AG04449 (cell line): ENCODE measurements at places on chromosomes 5 and 9.

DNA sequence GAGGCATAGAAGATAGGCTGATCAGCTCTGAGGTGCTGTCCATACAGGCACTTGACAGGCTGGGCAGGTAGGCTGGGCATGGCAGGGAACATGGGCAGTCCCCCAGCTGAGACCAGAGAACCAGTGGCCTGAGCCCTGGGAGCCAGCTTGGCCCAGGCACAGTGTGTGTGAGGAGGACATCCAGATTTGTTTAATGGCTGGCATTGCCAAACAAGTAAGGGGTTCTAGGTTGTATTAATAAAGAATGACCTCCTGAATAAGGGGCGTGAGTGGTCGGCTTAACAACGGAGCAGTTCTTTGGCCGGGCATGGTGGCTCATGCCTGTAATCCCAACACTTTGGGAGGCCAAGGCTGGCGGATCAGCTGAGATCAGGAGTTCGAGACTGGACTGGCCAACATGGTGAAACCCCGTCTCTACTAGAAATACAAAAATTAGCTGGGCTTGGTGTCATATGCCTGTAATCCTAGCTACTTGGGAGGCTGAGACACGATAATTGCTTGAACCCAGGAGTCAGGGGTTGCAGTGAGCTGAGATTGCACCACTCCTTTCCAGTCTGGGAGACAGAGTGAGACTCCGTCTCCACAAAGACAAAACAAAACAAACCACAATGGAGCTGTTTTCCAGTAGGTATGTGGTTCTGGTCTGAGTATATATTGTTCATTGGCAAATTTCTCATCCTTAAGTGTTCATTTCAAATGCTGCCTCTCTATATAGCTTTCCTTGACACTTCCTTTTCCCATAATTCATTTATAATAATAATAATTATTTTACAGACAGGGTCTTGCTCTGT lies 56.2 kb downstream of the ANGPTL2 start:
- DNase-seq = no peak

DNA sequence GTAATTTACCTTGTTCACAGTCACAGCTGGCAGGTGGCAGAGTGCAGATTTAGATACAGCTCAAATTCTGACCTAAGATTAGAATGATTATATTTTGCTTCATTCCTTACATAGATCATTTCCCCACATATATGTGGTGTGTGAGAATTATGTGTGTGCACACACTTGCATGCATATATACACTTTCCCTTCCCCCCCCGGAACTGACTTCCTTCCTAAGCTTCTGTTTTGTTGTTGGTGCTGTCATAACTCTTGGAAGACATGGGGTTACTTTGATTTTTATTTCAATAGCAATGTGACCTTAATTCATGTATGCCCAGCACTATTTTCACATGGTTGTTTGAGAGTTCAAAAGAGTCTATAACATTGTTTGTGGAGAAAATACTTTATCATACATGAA lies 112.8 kb downstream of the CMYA5 start:
- DNase-seq = no peak

DNA sequence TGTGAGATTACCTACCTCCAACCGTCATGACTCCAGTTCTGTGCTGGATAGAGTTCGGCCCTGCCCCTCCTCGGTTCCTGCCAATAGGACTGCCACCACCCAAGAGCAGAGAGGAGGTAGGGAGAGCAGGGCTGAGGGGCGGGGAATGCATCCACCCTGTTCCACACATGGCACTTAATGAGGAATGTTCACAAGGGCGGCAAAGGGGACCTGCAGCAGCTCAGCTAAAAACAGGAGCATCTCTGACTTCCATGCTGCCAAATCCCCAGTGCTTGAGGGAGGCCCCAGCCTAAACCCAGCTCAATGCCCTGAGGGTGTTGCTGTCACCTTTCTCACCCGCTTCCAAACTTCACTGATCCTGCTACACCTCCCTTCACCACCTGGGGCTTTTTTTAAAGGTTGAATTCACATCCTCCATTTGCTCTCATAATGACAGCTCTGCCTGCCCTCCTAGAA lies 7.8 kb upstream of the DELE1 start:
- no peak for DNase-seq

- DNase-seq = no peak
These were observed 6.2 kb downstream of the SH3TC2 start for GRCh38 chr5:149056616-149057165.

DNA sequence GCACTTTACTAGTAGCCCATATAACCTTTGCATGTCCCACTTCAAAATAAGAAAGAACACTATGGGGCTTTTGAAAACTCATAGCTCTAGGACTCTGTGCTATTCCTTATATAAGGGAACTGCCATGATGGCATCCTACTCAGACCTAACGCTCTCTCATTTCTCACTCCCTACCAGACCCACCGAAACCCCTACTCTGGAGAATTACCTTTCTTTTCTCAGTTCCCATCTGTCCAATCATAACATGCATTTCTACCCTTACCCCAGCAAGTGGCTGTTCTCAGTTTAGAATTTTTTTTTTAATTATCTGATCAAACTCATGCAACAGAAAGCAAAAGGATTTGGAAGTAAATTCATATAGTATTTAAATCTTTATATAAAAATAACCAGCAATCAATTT lies 27.3 kb downstream of the CARNMT1 start:
- no peak for DNase-seq

DNA sequence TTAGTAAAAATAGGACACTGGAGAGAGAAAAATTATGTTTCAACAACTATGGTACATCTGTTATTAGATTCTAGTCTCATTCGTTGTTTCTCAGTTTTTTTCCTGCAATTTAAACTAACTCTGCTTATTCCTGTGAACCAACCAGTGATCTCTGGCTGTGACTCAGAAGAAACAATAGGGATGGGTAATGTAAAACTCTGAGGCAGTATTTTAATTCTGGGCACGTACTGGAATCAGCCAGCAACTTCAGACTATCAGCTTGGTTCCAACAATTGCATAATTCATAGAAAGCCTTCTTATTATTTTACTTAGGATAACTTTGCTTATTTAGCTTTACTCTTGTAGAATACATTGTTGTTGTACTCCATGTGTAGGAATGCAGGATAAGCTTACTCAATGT lies 28.8 kb downstream of the MLLT3 start:
- DNase-seq = no peak

DNA sequence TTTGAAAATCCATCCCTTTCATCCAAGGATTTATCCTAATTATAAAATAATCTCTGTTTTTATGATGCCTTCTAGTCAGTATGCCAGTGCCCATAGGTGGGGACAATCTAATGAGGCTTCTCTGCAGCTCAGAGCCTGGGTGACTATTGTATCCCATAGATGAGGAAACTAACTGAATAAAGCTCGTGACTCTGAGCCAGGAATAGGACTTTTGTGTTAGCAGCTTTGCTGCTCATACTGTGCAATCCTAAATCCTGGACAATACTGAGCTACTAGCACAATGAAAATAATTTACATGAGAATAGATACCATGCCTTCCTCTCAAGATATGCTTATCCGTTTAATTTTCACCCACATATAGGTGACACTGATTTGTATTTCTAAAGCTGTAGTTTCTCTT lies 443.0 kb downstream of the PLK2 start:
- DNase-seq = no peak

DNA sequence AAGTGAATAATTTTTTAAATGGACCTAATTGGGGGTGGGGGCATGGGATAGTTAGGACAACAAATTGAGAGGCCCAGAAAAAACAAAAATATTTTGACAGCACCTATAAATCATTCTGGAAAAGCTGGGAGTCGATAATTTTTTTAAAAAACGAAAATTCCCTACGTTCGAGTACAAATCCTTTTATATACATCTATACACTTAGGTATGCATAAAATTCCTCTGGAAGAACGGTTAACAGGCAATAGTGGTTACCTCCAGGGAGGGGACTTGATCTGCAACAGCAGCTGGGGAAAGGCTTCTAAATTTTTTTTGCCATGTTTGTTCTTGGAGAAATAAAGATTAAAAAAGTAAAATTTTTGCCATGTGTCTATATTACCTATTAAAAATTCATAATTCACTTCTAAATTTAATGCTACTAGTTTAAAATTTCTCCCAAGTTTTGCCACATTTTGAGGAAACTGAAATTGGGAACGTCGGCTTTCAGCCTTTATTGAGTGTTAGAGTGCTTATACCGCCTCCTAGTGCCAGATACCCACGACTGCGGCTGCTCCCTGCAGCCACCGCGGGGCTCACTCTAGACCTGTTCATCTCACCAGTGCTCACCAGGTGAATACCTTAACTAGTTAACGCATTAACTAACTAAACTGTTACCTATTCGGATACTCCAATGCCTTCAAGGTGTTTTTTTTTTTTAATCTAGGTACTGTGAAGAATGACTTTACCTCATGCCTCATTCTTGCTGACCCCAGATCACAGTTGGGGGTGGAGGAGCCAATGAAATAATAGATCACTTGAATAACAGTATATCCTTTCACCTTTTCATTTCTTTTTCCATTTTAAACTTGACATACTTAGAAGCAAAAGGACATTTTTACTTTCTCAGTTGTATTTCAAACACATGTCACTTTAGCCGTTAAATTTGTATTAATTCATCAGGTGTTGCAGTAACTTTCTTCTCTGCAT lies 1.8 kb upstream of the BHMT start:
- DNase-seq = no peak

DNA sequence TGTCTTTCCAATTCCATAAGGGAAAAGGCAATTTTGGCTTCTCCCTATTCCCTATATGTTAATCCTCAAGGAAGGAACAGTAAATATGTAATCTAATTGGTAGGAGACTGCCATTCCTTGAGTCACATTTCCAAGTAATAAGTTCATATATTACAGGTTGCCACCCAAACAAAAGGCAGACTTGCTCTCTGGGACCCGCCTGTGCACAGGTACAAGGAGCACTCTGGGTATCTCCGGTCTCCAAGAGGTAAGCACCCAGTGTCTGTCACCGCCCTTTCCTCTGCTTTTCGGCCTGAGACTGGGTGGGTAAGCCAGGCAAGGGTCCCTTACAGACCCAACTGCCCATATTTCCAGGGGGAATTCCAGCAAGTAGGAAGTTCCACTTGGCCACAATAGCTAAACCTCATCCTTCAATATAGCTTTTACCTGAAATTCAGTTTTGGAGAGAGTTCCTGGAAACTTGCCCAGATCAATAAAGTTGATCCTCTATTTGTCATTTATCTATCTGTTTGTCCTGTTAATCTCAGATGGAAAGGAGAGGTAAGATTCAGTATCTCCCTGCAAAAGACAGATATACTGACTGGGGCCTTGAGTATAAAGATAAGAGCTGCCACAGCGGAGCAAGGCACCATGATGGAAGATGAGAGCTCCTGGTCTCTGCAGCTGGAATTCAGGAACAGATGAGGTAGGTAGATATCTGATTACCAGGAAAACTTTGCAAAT lies 81.8 kb downstream of the SUSD1 start:
- no peak for DNase-seq

DNA sequence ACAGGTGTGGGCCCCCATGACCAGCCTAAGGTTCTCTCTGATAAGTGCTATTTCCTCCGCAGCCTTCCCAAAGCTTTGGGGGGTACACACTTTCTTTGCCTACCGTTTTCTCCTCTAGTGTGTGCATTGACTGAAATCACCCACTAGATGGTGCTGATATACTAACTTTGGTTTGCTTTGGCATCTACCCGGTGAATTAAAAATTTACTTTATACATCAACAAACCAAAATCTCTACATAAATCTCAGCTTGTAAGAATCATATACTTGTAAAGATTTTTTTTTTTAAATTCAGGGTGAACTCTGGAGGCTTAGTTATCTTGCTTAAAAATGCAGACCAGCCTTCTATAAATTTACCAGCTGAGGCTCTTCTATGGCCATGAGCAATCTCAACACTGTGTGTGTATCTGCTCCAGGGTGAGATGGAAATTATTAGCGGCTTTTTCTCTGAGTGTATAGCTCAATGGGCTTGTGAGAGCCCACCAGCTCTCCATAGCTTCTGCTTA lies 475.7 kb upstream of the TNC start:
- no peak for DNase-seq

- no peak for DNase-seq
These were observed 86.5 kb upstream of the CCDC112 start for GRCh38 chr5:115382989-115383388.

DNA sequence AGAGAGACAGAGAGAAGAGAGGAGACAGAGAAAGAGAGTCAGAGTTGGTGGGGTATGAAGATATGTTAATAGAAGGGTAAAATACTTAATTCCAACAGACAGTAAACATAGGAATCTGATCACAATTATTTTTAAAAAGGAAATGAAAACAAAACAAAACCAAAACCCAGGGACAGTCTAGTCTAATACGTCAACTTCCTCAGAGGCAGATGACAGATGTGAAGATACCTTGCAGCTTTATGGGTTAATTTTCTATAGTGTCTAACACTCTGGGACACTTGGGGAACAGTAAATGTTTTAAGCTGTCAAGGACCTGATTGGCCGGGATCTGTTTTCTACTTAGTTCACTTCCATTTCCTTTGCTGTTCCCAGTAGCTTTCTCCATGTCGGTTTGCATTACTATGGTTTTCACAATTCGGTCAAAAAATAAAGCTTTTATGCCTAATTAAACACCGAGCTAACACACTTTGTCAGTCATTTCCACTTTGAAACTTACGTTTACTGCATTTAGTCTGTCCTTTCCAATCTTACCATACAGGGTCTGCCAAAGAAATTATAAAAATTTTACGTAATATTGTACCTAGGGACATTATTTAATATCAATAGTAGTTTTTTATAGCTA lies 216.5 kb downstream of the MCTP1 start:
- DNase-seq = no peak

GRCh38 chr5:91235271-91235694 lies 147.8 kb downstream of the ARRDC3 start:
- DNase-seq = no peak

DNA sequence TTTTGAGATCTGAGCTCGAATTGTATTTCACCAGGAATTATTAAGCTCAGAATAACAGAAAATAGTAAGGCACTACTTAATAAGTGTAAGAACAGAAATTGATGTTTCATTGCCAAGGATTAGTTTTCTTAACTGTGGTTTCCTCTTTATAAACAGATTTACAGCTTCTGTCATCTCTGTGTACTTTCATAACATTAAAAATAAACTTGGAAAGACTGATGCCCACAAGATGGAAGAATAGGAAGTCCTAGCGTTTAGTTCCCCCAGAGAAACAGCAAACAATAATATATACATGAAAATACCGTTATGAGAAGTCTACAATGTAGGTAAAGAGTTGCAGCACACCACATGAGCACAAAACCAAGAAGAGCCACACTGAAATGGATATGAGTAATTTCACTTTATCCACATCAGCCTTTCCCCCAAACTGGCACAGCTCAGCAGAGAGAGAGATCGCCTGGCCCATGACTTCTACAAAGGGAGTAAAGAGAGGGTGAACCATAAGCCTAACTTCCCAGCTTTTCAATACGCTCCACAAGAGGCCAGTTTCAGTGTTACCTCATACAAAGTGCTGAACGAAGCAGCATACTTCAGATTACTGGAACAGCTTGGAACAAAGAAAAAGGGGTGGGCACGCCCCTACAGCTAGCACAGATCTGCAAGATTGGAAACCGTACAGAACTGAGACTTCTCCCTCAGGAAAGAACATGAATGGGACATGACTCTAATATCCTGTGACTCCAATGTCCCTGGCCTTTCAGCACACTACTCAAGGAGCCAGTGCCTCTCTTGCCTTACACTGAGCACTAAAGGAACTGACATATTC lies 75.4 kb downstream of the EMB start:
- DNase-seq = no peak
